ENCODE measurements at places on chromosomes 5 and 9.
A peak's percentile ranks its signal among the peaks of the same experiment; 100 is the strongest.

GRCh38 chr5:173972607-173972924, 16.4 kb upstream of the C5orf47 start:
- H3K36me3 ChIP-seq = no peaks in the 10 kb centered on the region
- H3K27ac ChIP-seq = no peak overlapping the region
- no peaks in the 10 kb centered on the region for H3K27me3 ChIP-seq
- DNase-seq = no peak
- H3K4me3 ChIP-seq = peak overlapping the region; percentile 66

- peaks cover 4% of the 10 kb centered on the region for H3K4me1 ChIP-seq
- no peak overlapping the region for H3K27ac ChIP-seq
- H3K27me3 ChIP-seq = no peaks in the 10 kb centered on the region
- no peak for DNase-seq
- H3K36me3 ChIP-seq = peaks cover 7% of the 10 kb centered on the region
These were observed 105.5 kb downstream of the STRBP start for GRCh38 chr9:123162791-123163345.

- no peak for DNase-seq
- no peak overlapping the region for H3K27ac ChIP-seq
- H3K36me3 ChIP-seq = no peaks in the 10 kb centered on the region
- H3K27me3 ChIP-seq = no peaks in the 10 kb centered on the region
- no peak overlapping the region for H3K4me3 ChIP-seq
These were observed 23.2 kb upstream of the CARNMT1 start for GRCh38 chr9:75051285-75051684.

GRCh38 chr5:7474821-7475403, 79.0 kb downstream of the ADCY2 start:
- no peaks in the 10 kb centered on the region for H3K36me3 ChIP-seq
- no peak overlapping the region for H3K27ac ChIP-seq
- no peak overlapping the region for H3K4me3 ChIP-seq
- H3K27me3 ChIP-seq = no peaks in the 10 kb centered on the region

DNA sequence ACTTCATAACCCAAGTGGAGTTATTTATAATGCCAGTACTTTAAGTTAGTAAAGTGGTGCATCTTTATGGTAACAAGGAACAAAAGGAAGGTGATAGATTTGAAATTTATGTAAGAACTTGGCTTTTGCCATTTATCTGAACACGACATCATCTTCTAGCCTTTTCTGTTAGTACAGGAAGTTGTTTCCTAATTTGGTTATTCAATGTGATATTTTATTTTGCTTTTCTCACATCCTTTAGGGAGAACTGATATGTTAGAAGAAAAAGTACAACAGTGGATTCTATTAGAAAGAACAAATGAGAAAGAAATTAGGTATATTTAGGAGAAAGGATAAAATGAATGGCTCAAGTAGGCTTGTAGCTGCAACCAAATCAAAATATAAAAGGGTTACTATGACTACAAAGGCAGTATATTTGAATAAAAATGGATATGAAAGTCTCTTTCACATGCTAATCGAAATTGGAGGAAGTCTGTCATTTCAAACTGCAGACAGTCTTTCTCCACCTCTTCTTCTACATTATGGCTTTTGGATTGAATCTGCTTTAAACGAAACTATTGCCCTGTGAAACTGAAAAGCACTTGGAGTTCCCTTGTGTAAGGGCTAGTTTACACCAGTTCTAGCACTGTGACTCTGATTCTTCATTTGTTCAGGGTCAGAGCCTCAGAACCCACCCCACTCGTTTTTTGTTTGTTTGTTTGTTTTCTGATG, 18.5 kb upstream of the SLC24A2 start:
- H3K27me3 ChIP-seq = no peaks in the 10 kb centered on the region
- no peak overlapping the region for H3K27ac ChIP-seq
- H3K4me3 ChIP-seq = no peak overlapping the region
- H3K36me3 ChIP-seq = no peaks in the 10 kb centered on the region
- H3K4me1 ChIP-seq = no peaks in the 10 kb centered on the region
- DNase-seq = no peak

DNA sequence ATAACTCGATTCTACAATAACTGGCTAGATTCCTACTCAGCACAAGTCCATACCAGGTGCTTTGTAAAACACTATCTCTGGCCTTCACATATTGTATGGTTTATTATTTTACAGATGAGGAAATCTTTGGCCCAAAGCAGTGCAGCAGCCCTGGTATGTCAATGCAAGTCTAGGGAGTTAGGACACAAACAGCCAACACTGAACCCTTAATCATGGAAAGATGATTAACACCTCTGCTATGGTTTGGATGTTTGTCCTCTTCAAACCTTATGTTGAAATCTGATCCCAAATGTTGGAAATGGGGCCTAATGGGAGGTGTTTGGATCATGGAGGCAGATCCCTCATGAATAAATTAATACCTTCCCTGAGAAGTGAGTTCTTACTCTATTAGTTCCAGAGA, 76.6 kb downstream of the MAPKAP1 start:
- H3K36me3 ChIP-seq = no peaks in the 10 kb centered on the region
- peaks cover 71% of the 10 kb centered on the region for H3K4me1 ChIP-seq
- no peak for DNase-seq
- peak overlapping the region; percentile 98 for H3K27ac ChIP-seq

DNA sequence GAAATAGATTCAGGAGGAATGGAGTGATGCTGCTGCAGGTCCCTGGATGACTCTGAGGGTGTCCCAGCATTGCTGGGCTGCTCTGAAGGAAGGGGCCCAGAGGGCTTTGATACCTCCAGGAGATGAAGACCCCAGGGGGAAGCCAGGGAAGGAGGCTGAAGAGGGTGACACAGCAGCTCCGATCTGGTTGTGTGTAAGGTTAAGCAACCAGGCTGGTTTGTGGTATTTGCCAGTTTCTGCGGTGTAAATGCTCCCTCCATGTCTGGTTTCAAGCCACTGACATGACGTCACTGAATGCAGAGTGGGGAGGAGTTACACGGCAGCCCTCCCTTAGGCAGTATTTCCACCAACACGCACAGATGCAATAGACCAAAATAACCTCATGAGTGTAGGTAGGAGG, 40.0 kb upstream of the ORM1 start:
- no peak overlapping the region for H3K4me3 ChIP-seq
- DNase-seq = no peak
- H3K36me3 ChIP-seq = no peaks in the 10 kb centered on the region
- H3K27ac ChIP-seq = no peak overlapping the region

DNA sequence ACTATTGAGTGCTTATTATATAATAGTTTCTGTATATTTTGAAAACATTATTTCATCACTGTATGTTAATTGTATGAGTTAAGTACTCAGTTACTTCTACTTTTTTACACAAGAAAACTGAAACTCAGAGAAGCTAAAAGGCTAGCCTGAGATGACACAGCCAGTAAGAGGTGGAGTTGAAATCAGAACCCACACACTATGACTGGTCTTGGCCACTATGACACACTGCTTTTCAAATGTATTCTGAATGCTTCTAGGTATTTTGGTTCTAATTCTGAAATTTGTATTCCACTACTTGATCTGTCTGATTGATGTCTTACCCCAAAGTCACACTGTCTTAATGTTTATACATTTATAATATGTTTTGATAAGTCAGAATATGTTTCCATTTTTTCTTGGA, 181.8 kb downstream of the ZDHHC21 start:
- no peak for DNase-seq
- H3K36me3 ChIP-seq = no peaks in the 10 kb centered on the region
- no peaks in the 10 kb centered on the region for H3K27me3 ChIP-seq
- no peak overlapping the region for H3K4me3 ChIP-seq
- no peak overlapping the region for H3K27ac ChIP-seq

DNA sequence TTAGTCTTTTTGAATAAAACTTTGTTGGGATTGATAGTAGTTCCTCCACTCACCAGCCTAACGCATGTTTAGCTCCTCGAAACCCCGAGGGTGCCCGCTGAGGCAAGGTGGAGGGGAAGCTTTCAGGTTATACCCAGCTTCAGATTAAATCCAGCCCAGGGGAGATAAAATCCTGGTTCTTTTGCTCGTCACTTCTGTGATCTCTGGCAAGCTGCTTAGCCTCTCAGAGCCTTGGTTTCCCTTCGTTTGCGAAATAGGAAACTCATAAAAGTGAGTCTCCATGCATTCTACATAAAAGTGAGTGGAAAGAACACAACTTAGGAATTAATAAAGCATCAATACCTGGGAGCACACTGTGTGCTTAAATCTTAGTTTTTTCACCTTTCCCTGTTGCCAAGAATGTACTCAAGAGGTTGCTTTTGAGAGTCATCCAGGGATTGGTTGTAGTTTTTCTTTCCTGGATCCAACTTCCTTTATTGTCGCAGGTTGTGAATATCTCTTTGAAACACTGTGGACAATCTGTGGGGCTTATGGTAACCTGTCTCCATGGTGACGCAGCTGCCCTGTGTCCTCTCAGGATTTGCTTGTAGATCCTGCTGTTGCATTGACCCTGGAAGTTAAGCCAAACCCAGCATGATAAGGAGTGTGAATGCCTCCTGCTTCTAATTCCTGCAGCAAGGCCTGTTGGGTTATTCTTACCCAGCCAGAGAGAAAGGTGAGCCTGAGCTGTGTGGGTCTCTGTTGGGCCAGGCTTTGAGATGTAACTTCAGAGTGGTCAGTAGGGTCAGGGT, 2.0 kb downstream of the GALNT12 start:
- no peak overlapping the region for H3K4me3 ChIP-seq
- H3K27me3 ChIP-seq = peaks cover 3% of the 10 kb centered on the region
- no peak overlapping the region for H3K27ac ChIP-seq

DNA sequence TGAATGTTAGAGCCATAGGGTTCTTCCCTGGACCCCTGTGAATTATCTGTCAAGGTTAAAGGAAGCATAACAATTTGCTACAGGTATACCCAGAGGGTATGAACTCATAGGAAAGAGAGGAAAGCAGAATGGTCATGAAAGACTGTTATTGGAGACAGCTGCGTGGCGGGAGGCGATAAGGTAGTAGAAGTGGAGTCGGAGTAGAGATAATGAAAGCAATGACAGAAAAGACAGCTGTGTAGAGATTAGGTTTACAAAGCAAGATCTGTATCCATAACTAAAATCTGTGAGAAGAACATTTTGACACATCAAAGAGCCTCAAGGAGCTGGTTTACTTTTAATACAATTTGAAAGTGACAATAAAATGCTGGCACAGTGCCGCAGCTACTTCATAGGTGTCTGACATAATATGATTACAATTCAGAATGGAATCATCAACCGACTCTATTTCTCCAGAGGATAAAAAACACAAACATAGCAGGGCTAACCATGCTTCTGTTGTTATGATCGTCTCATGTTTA, 603.9 kb downstream of the CDH12 start:
- no peak overlapping the region for H3K27ac ChIP-seq
- no peaks in the 10 kb centered on the region for H3K36me3 ChIP-seq
- H3K4me1 ChIP-seq = no peaks in the 10 kb centered on the region
- H3K4me3 ChIP-seq = no peak overlapping the region

- no peaks in the 10 kb centered on the region for H3K27me3 ChIP-seq
- no peaks in the 10 kb centered on the region for H3K36me3 ChIP-seq
- no peak overlapping the region for H3K27ac ChIP-seq
- H3K4me3 ChIP-seq = no peak overlapping the region
- no peak for DNase-seq
- H3K4me1 ChIP-seq = no peaks in the 10 kb centered on the region
These were observed 41.6 kb upstream of the MROH2B start for GRCh38 chr5:41112486-41113455.
